Esophagus muscularis mucosa (tissue), 4 donors: ENCODE measurements at places on chromosomes 13 and 19.

- no peak for DNase-seq
- H3K4me1 ChIP-seq = peaks cover 12% of the 10 kb centered on the region
- H3K27ac ChIP-seq = no peak overlapping the region
- H3K4me3 ChIP-seq = no peak overlapping the region
- H3K27me3 ChIP-seq = no peaks in the 10 kb centered on the region
- H3K36me3 ChIP-seq = no peaks in the 10 kb centered on the region
These were observed 31.9 kb downstream of the ANKRD10 start for GRCh38 chr13:110882972-110883371.

- no peaks in the 10 kb centered on the region for H3K27me3 ChIP-seq
- no peak overlapping the region for H3K27ac ChIP-seq
- no peak overlapping the region for H3K4me3 ChIP-seq
- DNase-seq = no peak
These were observed 463.7 kb upstream of the SGCG start for GRCh38 chr13:22717036-22717435.

GRCh38 chr19:2771786-2772674, 11.0 kb downstream of the SGTA start:
- H3K36me3 ChIP-seq = peaks cover 13% of the 10 kb centered on the region
- peaks cover 79% of the 10 kb centered on the region for H3K4me1 ChIP-seq
- peak overlapping the region; percentile 73 for H3K27ac ChIP-seq
- no peak overlapping the region for H3K4me3 ChIP-seq
- no peaks in the 10 kb centered on the region for H3K27me3 ChIP-seq
- DNase-seq = no peak

GRCh38 chr19:18307271-18307681, 15.6 kb downstream of the LSM4 start:
- peaks cover 60% of the 10 kb centered on the region for H3K4me1 ChIP-seq
- H3K27me3 ChIP-seq = no peaks in the 10 kb centered on the region
- H3K27ac ChIP-seq = peak overlapping the region; percentile 93
- peak overlapping the region; percentile 5 for H3K4me3 ChIP-seq

DNA sequence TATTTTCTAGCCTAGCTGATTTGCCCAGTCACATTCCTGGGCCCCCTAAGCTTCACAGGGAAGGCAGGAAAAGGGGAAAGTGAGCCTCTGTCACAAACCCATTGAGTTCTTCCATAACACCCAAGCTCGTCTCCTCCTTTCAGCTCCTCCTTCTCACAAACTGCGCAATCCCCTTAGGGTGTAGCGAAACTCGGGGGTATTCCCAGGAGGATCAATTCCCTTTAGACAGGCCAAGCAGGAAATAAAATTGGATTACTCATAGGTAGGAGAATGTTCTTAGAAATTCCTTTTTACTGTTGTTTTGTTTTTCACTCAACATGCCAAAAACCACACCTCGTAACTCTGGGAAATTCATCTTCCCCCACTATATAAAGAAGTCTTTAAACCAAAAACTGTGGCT, 139.3 kb downstream of the IRS2 start:
- DNase-seq = no peak
- H3K36me3 ChIP-seq = no peaks in the 10 kb centered on the region
- no peak overlapping the region for H3K27ac ChIP-seq
- H3K4me3 ChIP-seq = no peak overlapping the region
- no peaks in the 10 kb centered on the region for H3K27me3 ChIP-seq

- no peak overlapping the region for H3K4me3 ChIP-seq
These were observed 93.2 kb downstream of the TSHZ3 start for GRCh38 chr19:31255831-31256592.

GRCh38 chr13:36819739-36820090, 693 bp downstream of the RFXAP start:
- peak overlapping the region; percentile 88 for H3K4me3 ChIP-seq
- H3K4me1 ChIP-seq = peaks cover 37% of the 10 kb centered on the region
- H3K27ac ChIP-seq = peak overlapping the region; percentile 77

- H3K27ac ChIP-seq = peak overlapping the region; percentile 50
- H3K36me3 ChIP-seq = peaks cover 34% of the 10 kb centered on the region
- H3K27me3 ChIP-seq = no peaks in the 10 kb centered on the region
These were observed 11.0 kb downstream of the MOB3A start for GRCh38 chr19:2084993-2085720.

DNA sequence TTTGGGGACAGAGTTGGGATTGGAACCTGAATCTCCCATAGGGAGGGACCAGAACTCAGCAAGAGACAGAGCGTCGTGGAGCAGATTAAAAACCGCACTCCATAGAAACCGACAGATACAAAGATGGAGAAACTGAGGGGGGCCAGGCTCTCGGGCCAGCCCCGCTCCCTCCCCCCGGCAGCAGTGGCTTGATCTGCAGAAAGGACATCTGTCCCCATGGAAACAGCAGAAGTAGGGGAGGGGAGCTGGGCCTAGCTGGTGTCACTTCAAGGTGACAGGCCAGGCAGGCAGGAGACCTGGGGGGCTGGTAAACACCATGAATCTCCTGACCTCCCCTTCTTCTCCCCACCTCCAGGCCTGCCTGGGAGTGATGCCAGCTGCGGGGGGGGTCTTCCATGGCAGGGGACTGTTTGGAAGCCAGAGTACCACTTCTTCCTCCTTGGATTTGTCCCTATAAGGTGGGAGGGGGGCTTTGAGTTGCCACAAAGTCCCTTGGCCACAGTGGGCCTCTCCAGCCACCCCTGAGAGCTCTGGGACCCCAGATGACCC, 10.9 kb downstream of the TMIGD2 start:
- H3K27me3 ChIP-seq = no peaks in the 10 kb centered on the region
- no peaks in the 10 kb centered on the region for H3K4me1 ChIP-seq
- no peak for DNase-seq
- H3K4me3 ChIP-seq = no peak overlapping the region
- H3K27ac ChIP-seq = no peak overlapping the region
- H3K36me3 ChIP-seq = no peaks in the 10 kb centered on the region

DNA sequence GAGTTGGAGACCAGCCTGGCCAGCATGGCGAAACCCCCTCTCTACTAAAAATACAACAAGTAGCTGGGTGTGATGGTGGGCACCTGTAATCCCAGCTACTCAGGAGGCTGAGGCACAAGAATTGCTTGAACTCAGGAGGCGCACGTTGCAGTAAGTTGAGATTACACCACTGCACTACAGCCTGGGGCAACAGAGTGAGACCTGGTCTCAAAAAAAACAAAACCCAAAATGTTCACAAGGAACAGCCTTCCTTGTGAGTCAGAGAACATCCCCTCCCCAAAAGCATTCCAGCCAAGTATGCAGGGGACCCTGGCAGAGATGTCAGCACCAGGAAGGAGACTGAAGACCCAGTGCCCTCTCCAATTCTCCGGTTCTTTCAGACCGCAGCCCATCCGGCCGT, 314.9 kb upstream of the TSHZ3 start:
- no peaks in the 10 kb centered on the region for H3K27me3 ChIP-seq
- DNase-seq = peak; percentile 72
- H3K27ac ChIP-seq = no peak overlapping the region
- no peaks in the 10 kb centered on the region for H3K4me1 ChIP-seq

DNA sequence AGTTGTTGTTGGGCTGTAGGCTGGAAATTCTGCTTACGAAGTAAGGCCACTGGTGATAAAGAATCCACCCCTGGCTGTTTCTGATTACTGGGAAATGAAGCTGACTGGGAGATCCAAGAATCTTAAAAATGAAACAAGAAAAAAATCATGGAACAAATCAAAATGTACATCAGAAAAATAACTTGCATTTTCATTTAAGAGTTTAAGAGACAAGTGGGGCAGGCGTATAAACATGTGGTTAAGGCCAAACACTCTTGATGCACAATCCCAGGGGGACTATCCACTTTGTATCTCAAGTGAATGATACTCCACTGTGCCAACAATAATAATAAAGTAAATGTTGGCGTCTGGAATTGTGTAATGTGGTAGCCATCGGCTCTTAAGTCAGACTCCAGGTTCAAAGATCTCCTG, 24.6 kb downstream of the ZMYM5 start:
- no peaks in the 10 kb centered on the region for H3K27me3 ChIP-seq
- no peak overlapping the region for H3K27ac ChIP-seq
- peaks cover 11% of the 10 kb centered on the region for H3K36me3 ChIP-seq

- H3K27me3 ChIP-seq = peaks cover 63% of the 10 kb centered on the region
- peaks cover 48% of the 10 kb centered on the region for H3K4me1 ChIP-seq
- DNase-seq = no peak
- no peak overlapping the region for H3K27ac ChIP-seq
- no peaks in the 10 kb centered on the region for H3K36me3 ChIP-seq
- H3K4me3 ChIP-seq = no peak overlapping the region
These were observed 12.3 kb upstream of the SOX1 start for GRCh38 chr13:112054616-112055015.

DNA sequence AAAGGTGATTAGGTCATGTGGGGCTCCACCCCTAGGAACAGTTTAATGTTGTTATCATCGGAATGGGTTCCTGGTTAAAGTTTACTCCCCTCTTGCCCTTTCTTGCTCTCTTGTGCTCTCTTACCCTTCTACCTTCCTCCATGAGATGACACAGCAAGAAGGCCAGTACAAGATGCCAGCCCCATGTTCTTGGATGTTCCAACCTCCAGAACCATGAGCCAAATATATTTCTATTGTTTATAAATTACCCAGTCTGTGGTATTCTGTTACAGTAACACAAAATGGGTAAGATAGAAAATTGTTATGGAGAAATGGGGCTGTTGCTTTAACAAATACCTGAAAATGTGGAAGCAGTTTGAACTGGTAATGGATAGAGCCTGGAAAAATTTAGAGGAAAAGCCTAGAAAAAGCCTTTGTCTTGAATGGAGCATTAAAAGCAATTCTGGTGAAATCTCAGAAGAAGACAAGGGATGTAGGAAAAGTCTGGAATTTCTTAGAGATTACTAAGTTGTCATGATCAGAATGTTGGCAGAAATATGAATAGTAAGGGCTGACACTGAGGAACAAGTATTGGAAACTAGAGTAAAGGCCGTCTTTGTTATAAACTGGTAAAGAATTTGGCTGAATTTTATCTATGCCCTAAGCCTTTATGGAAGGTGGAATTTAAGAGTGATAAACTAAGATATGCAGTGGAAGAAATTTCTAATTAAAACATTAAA, 53.5 kb upstream of the TSC22D1 start:
- DNase-seq = no peak
- H3K27me3 ChIP-seq = no peaks in the 10 kb centered on the region
- H3K4me3 ChIP-seq = no peak overlapping the region
- peaks cover 19% of the 10 kb centered on the region for H3K4me1 ChIP-seq

DNA sequence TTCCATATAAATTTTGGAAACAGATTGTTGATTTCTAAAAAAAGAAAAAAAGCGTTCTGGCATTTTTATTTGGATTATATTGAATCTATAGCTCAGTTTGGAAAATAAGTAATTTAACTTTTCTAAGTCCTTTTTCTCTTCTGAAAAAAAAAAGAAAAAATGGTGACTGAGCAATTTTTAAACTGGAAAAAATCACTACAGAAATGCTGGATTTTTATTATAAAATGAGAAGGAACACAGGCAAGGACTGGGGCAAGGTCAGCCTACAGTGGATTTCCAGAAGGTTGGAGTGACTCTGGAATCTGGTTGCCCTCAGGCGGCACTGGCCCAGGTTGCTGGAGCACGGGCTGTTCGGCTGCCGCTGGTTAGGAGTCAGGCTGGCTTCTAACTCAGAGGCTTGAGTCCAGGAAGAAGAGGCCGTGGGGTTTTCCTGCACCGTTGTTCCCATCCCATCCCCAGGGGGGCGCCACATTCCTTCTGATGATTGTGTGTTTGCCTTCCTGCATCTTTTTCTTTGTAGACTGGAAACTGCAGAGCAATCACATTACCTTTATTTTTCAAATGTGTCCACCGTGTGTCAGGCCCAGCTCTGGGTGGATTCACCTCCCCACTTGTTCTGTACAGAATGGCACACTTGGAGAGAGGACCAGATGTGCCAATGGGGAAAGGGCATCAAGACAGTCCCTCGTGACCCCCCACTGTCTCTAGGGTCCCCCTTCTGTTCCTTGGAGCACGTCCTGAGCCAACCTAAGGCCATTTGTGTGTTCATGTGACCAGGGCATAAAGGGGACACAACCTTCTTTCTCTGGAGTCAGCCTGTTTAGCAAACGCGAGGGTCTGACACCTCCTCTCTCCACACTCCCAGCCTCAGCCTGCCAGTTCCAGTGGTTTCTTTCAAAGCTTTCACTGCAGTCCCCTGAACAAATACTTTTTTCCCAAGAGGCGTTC, 44.5 kb upstream of the GTF3A start:
- no peaks in the 10 kb centered on the region for H3K36me3 ChIP-seq
- no peak overlapping the region for H3K27ac ChIP-seq
- no peak for DNase-seq
- no peak overlapping the region for H3K4me3 ChIP-seq

GRCh38 chr19:2290441-2291184, 8.6 kb upstream of the PEAK3 start:
- H3K27ac ChIP-seq = no peak overlapping the region
- H3K27me3 ChIP-seq = peaks cover 39% of the 10 kb centered on the region
- no peaks in the 10 kb centered on the region for H3K36me3 ChIP-seq
- no peak for DNase-seq
- H3K4me3 ChIP-seq = peak overlapping the region; percentile 52
- peaks cover 35% of the 10 kb centered on the region for H3K4me1 ChIP-seq

GRCh38 chr19:10004617-10005016, 5.7 kb downstream of the COL5A3 start:
- no peaks in the 10 kb centered on the region for H3K36me3 ChIP-seq
- H3K27ac ChIP-seq = no peak overlapping the region
- H3K4me3 ChIP-seq = no peak overlapping the region

GRCh38 chr19:37243206-37243632, 25.2 kb downstream of the ZNF383 start:
- no peaks in the 10 kb centered on the region for H3K4me1 ChIP-seq
- no peak for DNase-seq
- H3K36me3 ChIP-seq = peaks cover 76% of the 10 kb centered on the region
- H3K27ac ChIP-seq = no peak overlapping the region

DNA sequence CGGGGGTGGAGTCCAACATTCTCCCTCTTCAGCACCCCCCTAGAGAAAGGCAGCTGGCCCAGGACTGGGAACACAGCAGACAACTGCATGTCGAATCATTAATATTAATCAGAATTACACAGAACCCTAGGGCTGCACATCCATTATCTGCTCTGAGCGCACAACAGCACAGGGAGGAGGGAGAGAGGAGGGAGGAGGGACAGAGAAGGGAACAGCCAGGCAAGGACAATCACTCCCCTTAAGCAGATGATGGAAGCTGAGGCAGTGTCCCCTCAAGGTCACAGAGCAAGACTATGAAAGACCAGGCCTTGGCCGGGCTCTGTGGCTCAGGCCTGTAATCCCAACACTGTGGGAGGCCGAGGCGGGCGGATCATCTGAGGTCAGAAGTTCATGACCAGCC, 25.7 kb downstream of the TLE6 start:
- DNase-seq = no peak
- H3K4me3 ChIP-seq = no peak overlapping the region
- H3K36me3 ChIP-seq = peaks cover 88% of the 10 kb centered on the region
- no peak overlapping the region for H3K27ac ChIP-seq
- H3K4me1 ChIP-seq = no peaks in the 10 kb centered on the region
- H3K27me3 ChIP-seq = no peaks in the 10 kb centered on the region

DNA sequence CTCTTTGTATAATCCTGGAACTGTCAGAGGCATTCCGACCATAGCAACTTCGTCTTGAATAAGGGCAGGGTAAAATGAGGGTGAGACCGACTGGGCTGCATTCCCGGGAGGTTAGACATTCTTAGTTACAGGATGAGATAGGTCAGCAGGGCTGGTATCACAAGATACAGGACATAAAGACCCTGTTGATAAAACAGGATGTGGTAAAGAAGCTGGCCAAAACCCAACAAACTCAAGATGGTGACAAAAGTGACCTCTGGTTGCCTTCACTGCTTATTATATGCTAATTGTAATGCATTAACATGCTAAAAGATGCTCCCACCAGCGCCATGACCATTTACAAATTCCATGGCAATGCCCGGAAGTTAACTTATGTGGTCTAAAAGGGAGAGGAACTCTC, 27.7 kb upstream of the MBNL2 start:
- H3K36me3 ChIP-seq = no peaks in the 10 kb centered on the region
- H3K4me3 ChIP-seq = no peak overlapping the region
- no peaks in the 10 kb centered on the region for H3K27me3 ChIP-seq
- H3K27ac ChIP-seq = no peak overlapping the region
